IPS DF 19.7 (cell line): ENCODE measurements at places on chromosomes 2 and 18.

DNA sequence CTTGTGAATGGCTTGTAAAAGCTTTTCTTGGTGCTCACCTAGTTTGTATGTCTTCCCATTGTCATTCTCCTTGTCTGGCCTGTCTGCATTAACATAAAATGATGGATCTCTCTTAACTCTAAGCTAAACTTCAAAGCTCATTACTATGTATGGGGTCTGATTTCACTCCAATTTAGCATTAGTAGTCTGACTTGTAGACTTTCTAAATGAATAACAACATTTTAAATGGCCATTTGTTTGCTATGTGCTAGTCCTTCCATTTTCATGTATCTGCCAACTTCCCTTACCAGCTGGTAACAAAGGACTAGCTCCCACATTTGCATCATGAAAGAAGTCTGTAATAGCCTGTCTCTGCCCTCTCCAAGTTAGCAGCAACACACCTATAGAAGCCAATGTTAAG is 324.2 kb upstream of the RGPD4 start:
- DNase-seq = peak; percentile 30

DNA sequence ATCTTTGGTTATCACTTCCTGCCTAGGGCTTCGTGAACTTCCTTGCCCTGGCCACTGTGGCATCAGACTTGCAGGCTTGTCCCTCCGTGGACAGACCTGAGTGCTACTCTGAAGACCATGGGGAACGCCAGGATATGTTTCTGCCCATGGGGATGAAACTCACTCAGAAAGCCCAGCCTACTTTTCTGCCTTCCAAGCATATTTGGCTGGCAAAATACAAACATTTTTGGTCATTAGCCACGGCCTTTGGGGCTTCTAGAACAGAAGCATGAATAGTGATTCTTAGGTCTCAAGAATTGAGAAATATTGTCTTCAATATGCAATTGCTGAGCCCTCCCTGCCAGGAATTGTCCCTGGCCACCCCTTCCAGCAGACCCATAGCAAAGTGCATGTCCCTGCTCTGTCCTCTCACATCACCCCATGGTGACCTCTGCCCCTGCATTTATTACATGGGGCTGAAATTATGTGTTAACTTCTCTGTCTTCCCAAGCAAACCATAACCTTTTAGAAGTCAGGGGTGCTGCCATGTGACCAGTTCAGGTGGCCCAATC is 152.4 kb downstream of the OSR1 start:
- no peak for DNase-seq

- DNase-seq = no peak
Observed at GRCh38 chr2:45496869-45497268, 114.2 kb downstream of the SRBD1 start.

DNA sequence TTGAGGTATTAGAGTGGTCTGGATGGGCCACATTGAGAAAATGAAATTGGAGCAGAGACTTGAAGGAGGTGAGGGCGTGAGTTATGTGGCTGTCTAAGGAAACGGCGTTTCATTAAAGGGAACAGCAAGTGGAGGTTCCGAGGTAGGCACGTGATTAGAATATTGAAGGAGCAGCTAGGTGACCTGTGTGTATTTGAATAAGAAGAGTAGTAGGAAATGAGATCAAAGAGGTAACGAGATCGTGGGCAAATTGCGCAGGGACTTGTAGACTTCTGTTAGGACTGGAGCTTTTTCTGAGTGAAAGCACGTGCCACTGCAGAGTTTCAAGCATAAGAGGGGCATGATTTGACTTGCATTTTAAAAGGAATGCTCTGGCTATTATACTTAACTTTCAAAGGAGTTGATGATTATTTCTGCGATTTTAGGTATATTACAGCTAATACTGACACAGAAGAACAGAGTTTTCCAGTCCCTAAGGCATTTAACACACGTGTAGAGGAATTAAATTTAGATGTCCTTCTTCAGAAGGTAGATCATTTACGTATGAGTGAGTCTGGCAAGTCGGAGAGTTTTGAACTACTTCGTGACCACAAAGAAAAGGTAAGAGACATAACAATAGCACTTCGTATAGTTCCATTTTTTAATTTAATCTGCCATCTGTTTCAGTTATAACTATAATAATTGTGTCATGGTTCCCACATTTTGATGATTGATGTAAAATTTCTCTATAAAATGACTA is 48.7 kb downstream of the RMDN2 start:
- no peak for DNase-seq

DNA sequence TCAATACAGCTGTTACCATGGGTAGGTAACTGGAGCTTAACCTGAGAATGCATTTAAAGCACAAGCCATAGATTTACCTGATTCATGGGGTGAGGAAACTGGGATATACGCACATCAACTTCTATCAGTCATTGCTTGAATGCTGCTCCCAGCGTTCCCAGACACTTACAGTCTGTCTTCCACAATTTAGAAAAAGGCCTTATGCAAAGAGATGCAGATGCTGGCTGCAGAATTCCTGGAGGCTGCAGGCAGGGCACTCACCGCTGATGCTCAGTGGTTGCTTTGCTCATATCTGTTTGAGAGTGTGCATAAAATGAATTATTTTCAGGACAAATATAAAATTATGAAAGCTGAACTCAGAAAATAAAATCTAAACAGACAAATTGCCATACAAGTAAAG is 950.7 kb upstream of the PIK3C3 start:
- DNase-seq = no peak
